RKO (cell line): ENCODE measurements at places on chromosomes 6 and 20.

DNA sequence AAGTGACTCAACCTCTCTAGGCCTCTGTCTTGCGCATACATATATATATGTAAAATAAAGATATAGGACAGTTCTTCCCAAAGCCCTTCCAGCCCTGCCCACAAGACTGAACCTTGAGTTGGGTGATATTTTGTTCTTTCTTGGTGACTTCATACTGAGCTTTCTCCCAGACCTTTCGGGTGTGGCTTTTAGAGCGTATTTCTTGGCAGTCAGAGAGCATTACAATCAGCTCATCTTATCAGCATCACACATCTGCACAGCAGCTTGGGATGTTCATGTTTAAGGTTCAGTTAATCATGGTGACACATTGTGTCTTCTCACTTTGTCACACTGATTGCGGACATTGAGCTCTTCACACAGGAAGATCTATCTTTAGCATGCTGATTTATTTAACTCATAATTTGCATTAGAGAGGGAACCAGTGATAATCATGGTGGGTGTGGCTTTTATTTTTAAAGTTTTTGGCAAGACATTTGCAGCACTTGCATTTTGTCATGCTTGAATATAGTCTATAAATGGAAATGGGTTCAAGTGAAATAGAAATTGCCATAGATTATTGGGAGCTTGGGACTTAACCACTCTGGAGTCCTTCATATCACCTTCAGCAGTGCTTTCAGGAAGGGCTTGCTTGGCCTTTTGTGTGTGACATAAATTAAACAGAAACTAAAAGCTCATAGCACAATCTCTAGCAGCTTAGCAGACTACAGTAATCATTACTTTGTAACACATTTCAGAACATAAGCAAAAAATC is 8.3 kb downstream of the KIF3B start:
- no peak for DNase-seq

DNA sequence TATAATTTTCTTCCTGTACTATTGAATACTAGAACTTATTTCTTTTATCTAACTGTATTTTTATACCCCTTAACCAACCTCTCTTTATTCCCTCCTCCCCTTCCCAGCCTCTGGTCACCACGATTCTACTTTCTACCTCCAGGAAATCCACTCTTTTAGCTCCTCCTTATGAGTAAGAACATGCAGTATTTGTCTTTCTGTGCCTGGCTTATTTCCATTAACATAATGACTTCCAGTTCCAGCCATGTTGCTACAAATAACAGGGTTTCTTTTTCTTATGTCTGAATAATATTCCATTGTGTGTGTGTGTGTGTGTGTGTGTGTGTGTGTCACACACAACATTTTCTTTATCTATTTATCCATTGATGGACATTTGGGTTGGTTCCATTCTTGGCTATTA is 152.3 kb upstream of the OLIG3 start:
- no peak for DNase-seq

DNA sequence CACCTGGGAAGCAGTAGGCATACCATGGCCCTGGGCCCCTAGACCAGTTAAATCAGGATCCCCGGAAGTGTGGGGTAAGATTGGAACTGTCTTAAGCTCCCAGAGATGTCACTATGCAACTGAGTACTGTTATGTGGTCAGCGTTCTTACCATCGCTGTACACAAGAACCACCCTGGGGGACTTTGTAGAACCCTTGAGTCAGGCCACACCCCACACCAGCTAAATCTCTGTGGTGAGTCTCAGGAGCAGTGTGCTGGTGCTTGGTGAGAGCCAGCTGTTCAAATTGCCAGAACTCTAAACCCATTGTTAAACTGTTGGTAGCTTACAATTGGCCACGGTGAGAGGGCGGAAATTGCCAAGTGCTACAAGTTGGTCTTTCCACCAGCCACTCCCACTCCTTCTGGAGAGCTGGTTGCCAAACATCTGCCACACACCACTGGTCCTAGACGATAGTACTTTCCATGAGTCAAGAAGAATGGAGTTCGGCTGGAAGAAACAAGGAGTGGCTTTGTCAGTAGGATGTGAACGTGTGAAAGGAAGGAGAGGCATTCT is 80.5 kb upstream of the SYNDIG1 start:
- no peak for DNase-seq

- no peak for DNase-seq
Measured at GRCh38 chr20:603116-603640, 6.9 kb downstream of the TCF15 start.

DNA sequence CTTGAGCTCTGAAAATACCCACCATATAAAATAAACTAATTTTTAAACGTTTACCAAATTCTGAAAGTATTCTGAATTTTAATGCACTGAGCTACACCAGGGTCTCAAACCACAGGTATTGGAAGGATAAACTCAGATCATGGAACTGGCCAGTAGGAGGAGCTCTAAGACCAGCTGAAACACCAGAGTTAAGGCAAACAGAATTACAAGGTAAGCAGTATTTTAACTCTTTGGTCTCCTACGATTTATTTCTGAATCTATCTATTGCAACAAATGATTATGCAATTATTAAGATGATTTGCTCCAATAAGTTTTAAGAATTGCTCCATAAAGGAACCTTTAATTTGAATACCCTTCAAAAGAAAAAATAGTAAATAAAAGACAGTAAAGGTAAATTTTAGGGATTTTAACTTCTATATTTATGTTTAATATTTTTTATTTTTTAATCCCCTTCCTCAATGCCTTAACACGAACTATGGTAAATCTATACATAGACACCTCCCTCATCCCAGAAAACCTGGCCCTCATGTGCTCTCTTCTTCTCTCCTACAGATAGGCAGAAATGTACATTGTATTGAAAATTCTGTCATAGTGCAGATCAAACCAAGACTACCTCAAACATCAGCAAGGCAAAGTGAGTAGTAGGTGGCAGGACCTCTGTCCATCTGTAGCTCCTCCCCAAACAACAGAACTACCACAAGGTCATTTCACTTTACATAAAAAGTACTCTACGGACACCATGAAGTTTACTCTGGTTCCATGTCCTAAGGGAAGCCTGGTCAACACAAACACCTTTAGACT is 58.4 kb downstream of the SMLR1 start:
- DNase-seq: peak; percentile 74

DNA sequence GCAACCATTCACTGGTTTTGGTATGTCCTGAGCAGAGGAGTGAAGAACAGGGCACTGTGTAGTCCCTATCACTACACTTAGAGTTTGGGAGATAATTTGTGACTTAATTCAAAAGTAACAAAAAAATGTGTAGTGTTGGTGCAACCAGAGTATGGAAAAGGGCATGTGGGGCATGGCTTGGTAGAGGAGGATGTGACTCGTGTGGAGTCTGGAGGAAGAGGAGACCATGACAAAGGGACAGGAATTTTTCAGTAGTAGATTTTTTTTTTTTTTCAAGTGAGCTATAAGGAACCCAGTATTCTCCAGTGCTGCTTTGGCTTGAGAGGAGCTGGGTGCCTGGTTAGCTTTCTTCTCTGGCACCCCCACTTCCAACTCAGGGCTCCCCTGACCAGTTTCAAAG is 5.1 kb downstream of the MTRES1 start:
- DNase-seq: peak; percentile 34

DNA sequence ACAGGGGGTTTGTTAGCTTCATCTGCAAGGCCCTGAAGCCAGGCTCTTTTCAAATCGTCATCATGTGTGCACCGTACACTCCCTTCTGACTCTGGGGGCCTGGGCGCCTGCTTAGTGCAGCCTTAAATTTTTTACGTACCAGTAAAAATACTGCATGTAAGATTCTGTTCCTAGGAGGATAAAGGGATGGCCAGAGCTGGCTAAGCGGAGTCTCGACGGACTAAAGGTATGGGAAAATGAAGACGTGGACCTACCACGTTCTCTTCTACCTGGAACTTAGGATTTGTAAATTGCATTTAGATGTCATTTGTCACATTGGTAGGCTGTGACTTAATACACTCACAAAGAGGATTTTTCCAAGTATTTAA is 149.3 kb upstream of the AFDN start:
- DNase-seq: no peak

GRCh38 chr6:108565893-108566292 is 5.2 kb downstream of the FOXO3 start:
- peak; percentile 59 for DNase-seq

DNA sequence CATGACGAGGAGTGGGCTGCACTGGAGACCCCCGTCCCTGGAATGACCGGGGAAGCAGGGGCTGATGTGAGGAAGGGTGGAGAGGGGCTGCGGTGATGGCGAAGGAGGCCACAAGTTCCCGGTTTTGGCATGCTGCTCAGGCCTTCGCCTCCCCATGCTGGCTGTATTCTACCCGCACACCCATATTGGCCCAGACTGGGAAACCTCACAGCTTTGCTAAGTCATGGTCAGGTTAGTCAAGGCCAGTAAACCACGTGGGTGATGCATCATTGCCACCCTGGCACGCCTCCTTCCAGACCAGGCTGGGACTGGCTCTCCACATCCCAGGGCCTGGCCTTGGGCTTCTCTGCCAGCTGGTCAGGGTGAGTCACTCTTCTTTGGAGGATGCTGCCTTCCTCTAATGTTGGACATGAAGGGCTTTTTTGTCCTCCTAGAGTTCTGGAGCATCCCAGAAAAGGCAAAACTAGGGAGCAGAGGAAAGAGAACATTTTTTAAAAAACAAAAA is 53.8 kb downstream of the PCNA start:
- DNase-seq: peak; percentile 95

DNA sequence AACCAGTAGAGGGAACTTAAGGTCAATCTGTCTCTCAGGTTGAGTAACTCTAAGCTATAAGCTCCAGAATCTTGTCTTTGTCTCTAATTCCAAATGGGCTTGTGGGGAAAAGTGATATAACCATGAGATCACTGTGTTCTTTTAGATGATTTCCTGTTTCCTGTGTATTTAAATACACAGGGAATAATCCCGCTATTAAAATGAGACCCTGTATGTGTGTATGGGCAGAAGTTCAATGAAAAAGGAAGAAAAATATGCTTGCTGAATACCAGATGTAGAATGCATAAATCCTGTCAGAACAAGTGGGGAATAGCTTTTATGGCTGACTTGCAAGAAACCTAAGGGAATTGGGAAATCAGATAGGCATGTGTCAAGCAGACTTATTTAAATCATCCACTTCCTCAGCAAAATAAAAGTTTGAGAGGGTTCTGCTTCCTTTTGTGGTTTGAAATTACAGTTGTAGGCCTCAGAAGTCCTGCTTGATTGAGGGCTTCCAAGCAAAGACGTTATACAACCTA is 164.7 kb upstream of the PDE7B start:
- no peak for DNase-seq

DNA sequence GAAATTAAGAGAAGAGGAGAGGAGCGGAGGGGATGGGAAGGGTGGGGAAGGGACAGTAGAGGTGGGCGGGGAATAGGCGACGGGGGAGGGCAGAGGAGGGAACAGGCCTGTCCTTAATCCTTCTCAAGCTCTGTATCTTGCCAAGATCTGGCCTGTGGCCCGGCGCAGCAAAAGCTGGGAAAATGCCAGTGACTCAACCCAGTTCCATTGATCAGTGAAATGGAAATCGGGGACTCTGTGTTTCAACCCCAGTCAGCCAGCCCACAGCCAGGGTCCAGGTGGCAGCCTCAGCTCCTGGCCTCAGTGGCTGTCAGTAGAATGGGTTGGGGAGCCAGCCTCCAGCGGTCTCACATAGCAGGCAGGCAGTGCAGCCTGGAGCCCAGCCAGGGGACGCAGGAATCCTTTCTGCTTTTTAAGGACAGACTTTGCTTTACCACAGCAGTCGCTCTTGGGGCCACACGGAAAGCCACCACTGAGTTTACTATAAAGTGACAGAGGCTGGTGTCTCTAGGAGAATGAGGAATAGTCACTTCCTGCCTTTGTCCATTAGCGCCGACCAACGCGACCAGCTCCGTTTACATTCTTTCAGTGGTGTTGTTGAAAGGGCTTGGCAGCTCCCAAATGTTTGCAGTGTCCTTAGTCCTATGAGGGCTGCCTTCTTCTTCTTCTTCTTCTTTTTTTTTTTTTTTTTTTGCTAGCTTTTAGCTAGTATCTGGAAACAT is 128.0 kb downstream of the RIN2 start:
- DNase-seq: no peak

DNA sequence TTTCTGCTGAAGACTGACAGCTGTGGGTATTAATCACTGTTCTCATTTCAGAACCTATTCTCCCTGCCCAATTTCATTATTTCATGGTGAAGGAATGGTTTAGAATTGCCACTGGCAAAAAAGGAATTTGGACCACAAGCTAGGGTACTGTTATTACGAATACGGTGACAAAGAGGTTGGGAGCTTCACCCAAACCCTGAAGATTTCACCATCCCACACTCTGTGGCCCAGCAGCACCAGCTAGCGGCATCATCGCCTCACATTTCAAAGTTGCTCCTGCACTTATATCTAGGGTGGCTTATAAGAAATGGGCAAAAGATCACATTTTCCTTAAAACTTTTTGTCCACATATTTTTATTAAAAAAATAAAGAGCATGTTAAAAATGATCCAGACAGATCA is 236.1 kb downstream of the SYNDIG1 start:
- no peak for DNase-seq

DNA sequence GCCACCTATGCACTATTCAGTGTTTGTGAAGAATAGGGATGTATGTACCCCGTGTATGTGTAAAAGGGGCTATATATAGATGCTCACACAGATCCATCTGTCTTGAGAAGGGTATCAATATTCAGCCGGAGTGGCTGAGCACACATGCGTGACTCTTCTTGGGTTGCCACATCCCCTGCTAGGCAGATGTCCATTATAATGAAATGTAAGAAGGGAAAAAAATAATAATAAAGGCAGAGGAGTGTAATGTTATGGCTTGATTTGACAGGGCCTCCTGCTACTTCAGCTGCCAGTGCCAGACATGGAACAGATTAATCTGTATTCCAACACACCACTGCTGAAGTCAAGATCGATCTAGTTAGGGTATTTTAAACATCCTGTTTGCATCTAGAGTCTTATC is 74.2 kb upstream of the VSTM2L start:
- no peak for DNase-seq

DNA sequence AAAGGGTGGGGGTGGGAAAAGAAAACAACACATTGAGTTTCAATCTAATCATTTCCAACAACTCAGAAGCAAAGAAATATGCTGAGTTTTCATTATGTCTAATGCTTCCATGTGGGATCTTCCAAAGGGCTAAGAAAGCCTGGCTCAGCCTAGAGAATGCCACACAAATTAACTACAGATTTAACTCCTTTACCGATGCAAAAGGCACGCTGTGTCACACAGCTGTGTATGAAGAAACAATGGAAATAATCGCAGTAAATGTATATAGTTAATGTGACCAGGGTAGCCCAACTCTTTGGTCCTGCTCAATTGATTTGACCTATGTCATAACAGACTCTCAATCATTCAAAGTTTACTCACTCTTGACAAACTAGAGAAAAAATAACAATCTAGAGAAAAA is 17.8 kb downstream of the B4GALT5 start:
- no peak for DNase-seq

DNA sequence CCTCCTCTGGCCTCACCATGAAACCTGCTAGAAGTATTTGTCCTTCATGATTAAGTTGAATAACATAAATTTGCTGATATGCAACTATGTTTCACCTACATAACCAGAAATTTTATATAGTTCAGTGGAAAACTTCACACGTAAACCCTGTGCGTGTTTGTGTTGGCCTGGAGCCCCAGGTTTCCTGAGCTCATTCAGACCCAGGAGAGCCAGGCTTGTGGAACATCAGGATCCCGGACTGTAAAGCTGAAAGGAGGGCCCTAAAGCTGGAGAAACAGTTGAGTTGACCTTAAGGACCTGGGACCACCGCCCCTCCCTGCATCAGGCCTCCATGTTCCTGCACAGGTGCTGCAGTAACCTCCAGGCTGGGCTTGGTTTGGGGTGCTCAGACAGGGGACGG is 3.1 kb upstream of the SPATS1 start:
- no peak for DNase-seq

GRCh38 chr6:170026751-170027646 is 263.9 kb downstream of the DLL1 start:
- no peak for DNase-seq

- no peak for DNase-seq
Measured at GRCh38 chr6:124879110-124879991, 82.9 kb upstream of the RNF217 start.
